ENCODE measurements at places on chromosomes 11 and 22.

GRCh38 chr11:66268952-66269905 is 790 bp downstream of the RAB1B start:
- DNase-seq, result no peak

DNA sequence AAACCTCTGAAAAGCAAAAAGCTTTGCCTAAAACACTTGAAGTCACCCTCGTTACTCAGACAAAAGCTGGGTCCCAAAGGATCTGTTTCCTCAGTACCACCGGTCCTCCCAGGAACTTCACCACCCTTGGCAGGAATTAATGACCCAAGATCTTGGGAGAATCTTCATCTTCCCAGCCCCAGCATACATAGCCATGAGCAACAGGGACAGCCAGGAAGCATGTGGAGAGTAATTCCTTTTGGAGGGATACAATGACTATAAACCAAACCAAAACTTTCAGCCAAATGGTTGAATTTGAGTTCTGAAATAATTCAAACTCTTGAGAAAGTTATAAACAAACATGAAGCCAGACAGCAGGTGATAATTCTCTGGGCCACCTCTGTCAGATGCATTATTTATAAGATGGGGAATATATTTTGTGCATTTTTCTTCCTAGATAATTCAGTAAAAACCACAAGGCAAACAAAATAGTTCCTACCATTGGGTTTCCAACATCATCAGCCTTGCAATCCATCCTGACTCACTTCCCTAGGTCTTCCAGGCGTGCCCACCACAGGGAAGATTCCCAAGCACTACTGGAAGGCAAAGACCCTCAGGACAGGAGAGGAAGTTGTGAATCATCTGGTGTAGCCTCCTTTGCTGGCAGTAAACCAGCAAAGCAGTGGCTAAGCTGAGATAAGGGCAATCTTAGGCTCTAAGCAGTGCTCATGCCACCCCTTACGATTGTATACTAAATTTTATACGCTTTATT is 71.7 kb upstream of the DRD2 start:
- DNase-seq, result no peak

DNA sequence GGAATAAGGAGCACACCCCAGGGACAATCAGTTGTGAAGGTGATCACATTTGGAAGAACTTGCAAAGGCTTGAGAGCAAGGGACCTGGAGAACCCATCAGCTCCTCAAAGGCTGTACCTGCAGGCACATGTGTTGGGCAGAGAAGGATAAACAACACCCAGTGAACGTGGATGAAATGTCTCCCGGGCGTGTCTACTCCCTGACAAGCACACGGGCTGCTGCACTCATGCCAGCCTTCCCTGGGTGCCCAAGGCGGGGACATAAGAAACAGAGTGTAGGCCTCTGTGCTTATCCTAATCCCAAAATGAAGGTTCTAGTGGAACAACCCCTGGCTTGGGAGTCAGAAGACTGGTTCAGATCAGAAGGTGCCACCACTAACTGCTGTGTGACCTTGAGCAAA is 46.7 kb downstream of the DSCAML1 start:
- DNase-seq, result no peak

- no peak for DNase-seq
Observed at GRCh38 chr22:50084614-50085021, 608 bp downstream of the MLC1 start.

DNA sequence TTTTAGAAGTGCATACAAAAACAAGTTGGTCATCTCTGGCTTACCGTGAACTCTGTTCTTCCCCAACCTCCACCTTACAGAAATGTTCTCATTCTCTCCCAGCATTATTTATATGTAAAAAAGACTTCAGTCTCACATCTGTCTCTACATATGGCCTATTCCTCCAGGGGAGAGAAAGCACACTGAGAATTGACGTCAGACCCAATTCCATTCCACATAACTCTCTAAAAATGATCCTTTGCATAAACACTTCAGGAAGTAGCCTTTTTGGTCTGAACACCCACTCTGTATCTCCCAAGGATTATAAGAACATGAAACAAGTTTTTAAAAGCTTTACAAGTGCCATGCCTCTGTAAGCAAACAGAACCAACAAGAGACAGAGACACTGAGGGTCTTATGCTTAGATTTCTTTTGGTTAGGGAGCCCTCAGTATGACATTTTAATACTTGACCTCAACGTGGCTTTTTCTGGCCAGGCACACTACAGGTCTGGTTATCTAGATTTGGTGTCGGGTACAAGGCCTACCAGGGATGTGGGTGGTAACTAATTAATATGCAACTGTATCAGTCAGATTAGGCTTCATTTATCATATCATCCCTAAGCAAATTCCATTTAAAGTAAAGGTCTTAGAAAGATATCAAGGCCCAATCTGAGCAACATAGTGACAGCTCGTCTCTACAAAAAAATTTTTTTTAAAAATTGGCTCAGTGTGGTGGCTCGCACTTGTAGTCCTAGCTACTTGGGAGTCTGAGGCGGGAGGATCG is 48.5 kb upstream of the PPP2R1B start:
- no peak for DNase-seq
